ENCODE measurements at places on chromosomes 4 and X.

DNA sequence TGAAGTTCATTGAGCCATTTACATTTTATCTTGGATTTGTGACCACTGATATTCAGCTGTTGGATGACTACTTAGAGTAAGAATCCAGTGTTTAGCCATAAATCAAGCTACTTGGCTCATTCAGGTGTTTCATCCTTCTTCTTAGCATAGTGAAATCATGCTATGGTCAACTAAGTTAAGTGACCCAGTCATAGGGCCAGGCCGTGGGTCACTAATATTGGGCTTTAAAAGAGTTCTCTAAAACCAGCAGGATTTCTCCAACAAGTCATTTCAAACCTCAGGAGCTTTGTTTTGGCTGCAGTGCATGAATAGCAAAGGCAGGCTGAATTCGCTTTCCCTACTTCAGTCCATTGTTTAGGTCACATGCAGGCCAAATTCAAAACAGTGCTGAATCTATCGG lies 181.0 kb downstream of the MAML3 start:
- no peak for DNase-seq

GRCh38 chr4:141395246-141395830 lies 174.6 kb downstream of the ZNF330 start:
- no peak for DNase-seq

- no peak for DNase-seq
These were observed 192.7 kb downstream of the ARAP2 start for GRCh38 chr4:36051634-36052033.

- DNase-seq = no peak
These were observed 727.9 kb downstream of the CCSER1 start for GRCh38 chr4:90855111-90855510.

DNA sequence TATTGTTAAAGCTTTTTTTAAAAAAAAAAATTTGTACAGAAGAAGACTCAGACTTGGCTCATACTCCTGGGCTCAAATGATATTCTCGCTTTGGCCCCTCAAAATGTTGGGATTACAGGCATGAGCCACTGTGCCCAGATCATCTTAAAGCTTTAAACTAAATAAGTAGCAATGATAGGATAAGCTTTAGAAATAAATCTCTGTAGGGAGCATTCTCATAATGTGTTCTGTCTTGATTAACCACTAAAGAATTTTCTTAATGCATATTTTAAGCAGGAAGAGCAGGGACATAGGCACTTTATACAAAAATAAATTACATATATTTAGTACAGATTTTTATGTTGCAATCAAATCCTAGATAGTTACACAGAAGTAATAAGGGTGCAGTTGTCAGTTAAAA lies 667.2 kb downstream of the GRID2 start:
- no peak for DNase-seq

DNA sequence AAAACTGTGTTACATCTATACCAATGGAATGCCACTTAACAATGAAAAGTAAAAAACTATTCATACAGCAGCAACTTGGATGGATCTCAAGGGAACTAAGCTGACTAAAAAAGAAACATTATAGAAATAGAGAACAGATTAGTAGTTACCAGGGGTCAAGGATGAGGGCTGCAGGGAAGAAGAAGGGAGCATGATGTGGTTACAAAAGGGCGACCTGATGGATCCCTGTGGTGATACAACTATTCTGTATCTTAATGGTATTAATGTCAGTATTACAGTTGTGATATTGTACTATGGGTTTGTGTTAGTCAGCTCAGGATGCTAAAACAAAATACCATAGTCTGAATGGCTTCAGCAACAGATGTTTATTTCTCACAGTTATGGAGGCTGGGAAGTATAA lies 190.7 kb downstream of the ZNF674 start:
- DNase-seq = no peak

DNA sequence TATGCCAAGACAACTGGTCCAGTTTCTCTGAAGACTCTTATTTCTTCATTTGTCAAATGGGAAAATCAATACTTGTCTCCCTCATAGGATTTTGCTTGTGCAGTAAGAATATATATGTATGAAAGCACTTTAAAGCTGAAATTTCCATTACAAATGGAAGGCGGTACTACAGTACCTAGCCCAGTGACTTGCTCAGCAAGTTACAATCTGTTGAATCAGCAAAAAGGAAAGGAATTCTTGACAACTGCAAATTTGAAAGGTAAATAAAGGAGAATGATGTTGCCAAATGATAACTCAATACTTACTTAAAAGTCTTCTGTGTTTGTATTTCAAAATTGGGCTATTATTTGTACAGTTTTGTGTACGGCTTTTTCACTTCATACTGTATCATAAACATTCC lies 71.1 kb downstream of the PKD2 start:
- DNase-seq = no peak

- DNase-seq = no peak
These were observed 298.4 kb downstream of the RAPGEF2 start for GRCh38 chr4:159401226-159401712.

Measured in stimulated activated CD4-positive, alpha-beta T cell treated with anti-CD3 and anti-CD28 coated beads, Interleukin-4, amount 100 ng/mL, for 1 hour (primary cell).